ENCODE measurements at places on chromosomes 1 and 21.

DNA sequence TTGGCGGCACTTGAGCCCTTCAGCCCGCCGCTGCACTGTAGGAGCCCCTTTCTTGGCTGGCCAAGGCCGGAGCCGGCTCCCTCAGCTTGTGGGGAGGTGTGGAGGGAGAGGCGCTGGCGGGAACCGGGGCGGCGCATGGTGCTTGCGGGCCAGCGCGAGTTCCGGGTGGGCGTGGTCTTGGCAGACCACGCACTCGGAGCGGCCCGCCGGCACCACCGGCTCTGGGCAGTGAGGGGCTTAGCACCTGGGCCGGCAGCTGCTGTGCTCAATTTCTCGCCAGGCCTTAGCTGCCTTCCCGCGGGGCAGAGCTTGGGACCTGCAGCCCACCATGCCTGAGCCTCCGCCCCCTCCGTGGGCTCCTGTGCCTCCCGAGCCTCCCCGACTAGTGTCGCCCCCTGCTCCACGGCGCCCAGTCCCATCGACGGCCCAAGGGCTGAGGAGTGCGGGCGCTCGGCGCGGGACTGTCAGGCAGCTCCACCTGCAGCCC lies 673.7 kb upstream of the BRINP3 start:
- DNase-seq = no peak

GRCh38 chr1:173580071-173580470 lies 22.8 kb downstream of the SLC9C2 start:
- DNase-seq = no peak

GRCh38 chr21:37183749-37184148 lies 83.4 kb downstream of the VPS26C start:
- DNase-seq = no peak

GRCh38 chr1:224304767-224305166 lies 25.2 kb downstream of the NVL start:
- no peak for DNase-seq

DNA sequence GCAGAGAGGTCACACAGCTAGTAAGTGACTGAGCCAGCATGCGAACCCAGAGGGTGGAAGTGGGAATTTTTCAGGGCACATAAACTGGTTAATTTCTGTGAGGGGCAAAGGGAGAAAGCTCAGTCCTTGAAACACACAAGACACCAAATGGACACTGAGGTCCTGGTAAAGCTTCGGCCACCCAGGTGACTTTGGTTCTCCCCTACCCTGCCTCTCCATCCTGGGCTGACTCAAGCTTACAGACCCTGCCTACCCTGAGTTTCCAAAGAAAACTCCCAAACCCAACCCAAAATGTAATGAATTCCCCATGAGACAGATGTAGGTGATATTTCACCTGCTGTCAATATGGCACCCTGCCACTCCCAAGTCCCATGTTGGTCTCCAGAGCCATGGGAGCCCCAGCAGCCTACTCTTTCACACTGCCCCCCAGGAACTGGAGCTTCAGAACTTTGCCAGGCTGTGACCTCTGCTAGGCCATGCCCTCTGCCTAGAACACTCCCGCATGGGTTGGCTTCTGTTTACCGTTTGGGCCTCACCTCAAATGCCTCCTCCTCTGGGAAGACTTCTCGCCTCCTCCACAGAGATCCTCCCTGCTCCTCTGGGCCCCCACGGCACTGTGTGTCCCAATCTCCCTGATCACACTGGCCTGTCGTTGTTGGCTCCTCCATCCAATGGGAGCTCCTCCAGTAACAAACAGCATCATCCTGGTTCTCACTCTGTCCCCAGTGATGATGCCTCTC lies 3.7 kb upstream of the LRP8 start:
- no peak for DNase-seq

DNA sequence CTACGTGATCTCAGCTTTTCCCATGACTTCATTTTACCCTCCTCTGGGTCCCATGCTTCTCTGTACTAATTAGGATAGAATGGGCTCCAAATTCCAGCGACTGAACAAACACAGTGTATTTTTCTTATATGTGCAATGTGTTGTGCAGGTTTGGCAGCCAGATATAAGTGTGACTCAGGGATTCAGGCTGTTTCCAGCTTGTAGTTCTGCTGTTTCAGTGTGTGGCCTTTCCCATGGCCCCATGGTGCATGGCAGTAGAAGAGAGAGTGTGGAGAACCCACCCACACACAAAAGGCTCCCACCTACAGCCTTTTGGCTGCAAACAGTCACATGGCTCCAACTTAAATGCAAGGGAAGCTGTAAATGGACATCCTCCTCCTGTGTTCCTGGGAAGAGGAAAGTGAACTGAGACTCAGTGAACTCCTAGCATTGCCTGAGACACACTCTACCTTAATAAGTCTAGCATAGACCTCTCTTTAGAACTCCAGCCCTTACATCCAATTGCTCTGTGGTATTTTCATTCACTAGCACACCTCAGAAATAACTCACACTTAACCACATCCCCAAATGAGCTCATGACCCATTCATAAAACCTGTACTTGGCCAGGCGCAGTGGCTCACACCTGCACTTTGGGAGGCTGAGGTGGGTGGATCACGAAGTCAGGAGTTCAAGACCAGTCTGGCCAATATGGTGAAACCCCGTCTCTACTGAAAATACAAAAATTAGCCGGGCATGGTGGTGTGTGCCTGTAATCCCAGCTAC lies 58.7 kb downstream of the KIAA0040 start:
- no peak for DNase-seq

DNA sequence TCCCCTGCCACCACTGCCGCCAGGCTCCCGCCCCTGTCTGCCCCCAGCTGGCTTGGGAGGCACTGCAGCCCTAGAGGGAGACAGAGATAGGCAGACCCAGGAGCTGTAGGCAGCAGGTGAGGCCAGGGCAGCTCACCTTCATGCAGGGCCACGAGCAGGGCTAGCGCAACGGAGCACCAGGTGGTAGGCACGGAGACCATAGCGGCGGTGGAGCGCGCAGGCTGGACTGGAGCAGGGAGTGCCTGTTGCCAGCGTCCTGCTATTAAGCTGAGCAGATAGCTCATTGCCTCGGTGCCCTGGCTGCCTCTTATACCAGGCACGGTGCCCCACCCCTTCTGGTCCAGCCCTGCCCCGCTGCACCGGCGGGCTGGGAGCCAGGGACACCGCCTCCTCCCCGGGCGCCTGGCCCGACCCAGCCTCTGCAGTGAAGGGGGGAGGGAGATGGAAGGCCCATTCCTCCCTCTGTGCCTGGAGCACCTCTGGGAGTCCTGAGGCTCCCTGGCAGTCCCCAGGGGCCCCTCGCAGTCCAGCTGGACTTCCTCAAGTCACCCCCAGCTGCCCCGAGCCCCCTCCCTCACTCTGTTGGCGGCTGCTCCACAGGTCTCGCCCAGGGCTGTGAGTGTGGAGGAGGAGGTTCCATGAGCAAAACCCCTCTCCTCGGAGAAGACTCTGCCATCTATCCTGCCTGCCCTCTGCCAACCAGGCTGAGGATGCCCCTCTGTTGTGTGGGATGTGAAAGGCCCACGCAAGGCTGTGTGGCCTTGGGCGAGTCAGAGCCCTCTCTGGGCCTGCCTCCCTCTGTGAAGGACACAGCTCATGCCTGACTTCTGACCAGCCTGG lies at the start of gene EDN2:
Gene EDN2, minus strand, starts transcription at position 282 of the 840 bp plus-strand sequence. Its CDS starts 82 bp downstream, at position 200.
- no peak for DNase-seq

GRCh38 chr1:224525411-224526040 lies 90.6 kb upstream of the CNIH3 start:
- no peak for DNase-seq

DNA sequence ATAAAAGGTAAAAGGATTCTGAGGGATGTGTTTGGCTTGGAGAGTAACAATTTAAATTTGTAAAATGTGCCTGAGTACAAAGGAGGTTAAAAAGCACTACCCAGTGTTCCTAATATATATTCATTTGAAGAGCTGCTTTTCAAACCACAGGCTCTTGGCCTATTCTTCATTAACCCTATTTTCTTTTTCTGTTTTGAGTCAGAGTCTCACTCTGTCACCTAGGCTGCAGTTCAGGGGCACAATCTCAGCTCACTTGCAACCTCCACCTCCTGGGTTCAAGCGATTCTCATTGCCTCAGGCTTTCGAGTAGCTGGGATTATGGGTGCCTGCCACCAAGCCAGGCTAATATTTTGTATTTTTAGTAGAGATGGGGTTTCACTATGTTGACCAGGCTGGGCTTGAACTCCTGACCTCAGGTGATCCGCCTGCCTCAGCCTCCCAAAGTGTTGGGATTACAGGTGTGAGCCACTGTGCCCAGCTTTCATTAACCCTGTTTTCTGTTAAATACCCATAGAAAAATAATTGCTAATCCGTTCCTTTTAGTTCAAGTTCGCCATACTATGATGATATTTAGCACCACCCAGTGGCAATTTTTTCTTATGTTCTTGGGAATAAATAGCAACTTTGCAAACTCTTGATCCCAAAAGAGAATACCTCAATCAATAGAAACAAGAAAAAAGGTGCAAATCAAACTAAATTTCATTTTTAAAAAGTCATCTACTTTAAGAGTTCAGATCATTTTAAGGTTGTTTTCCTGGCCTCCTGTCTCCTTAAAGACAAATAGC lies 30.5 kb downstream of the ZBTB8OS start:
- DNase-seq = no peak

DNA sequence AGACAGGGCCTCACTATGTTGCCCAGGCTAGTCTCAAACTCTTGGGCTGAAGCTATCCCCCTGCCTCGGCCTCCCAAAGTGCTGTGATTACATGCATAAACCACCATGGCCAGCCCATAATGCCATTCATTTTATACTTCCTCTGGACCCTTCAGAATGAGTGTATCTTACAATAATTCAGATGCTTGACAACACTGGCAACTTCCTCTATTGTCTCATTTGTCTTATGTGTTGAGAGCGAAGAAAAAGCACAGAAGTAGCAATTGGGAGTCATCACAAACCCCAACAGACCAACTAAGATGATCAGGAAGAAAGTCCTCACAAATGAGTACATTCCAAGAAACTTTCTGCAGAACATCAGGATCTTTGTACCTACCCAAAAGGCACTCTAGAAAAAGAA lies 191.9 kb downstream of the RERE start:
- DNase-seq = no peak

GRCh38 chr1:150168960-150169601 lies 19.4 kb downstream of the PLEKHO1 start:
- no peak for DNase-seq

- no peak for DNase-seq
These were observed 17.8 kb downstream of the TFF3 start for GRCh38 chr21:42297377-42297776.

DNA sequence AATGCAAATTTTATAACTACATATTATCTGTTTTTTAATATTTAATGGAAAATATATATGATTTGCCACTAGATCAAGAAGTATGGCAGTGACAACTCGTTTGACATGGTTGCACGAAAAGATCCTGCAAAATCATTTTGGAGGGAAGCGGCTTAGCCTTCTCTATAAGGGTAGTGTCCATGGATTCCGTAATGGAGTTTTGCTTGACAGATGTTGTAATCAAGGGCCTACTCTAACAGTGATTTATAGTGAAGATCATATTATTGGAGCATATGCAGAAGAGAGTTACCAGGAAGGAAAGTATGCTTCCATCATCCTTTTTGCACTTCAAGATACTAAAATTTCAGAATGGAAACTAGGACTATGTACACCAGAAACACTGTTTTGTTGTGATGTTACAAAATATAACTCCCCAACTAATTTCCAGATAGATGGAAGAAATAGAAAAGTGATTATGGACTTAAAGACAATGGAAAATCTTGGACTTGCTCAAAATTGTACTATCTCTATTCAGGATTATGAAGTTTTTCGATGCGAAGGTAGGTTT lies 556 bp downstream of the IFI44 start:
- no peak for DNase-seq

- no peak for DNase-seq
These were observed 195.6 kb upstream of the ZRANB2 start for GRCh38 chr1:71276466-71276865.

DNA sequence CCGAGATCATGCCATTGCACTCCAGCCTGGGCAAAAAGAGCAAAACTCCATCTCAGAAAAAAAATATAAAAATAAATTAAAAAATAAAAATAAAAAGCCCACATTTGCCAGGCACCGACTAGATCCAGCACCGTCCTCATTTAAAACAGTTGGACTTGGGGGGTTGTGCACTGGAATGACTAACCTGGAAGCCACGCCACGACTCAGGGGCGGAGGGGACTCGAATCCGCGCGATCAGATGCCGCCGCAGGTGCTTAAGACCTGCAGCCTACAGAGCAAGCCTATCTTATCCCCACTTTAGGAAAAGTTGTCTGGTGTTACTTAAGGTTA lies 38.5 kb downstream of the ZBTB8OS start:
- no peak for DNase-seq

DNA sequence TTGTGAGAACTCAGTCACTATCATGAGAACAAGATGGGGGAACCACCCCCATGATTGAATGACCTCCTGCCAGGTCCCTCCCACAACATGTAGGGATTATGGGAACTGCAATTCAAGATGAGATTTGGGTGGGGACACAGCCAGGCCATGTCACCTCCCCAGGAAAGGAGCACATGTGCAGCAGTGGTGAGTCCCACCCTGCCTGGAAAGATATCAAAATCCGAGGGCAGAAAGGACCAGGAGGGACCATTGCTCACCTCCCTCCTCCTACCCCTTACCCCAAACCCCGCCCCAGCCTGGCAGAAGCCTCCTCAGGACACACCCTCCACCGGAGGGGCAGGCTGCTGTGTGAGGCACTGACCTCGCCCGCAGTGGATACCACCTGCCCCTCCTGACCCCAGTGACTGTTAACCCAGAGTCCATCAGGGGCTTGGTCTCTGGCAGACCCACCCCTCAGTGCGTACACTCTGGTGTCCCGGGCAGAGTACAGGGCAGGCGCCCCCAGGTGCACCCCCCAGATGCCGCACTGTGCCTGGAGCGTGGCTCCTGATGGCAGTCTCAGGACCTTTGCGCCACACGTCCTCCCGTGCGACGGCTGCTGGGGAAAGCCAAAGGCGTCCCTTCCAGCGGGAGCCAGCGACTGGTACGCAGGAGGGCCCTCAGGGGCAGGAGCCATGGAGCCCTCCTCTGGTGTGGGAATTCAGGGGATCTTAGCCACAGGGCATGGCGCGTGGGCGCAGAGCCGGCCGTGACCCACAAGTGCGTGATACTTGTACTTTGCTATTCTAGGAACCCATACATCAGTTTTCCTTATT lies 20.9 kb downstream of the PDXK start:
- no peak for DNase-seq

All from GM12891 (cell line).